ENCODE measurements at places on chromosomes 13 and 19. TPM values are rescaled to one million over a fixed set of nuclear protein-coding genes. Genes with fewer than 3 reads are reported as not detected.

DNA sequence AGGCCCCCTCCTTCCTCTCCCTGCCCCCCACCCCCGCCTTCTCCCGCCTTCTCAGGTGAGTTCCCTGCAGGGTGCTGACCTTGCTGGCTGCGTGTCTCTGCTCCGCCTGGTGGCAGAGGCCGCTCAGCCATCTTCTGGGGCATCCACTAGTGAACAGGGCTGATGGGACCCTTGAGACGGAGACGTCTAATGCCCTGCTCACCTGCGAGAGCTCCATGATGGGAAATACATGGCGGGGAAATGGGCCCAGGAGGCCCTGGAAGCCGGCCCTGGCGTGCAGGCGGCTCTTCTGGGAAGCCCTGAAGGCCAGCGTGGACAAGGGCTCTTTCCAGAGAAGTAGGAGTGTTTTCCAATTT, 15.2 kb upstream of the F7 start:
- DNase-seq = no peak

DNA sequence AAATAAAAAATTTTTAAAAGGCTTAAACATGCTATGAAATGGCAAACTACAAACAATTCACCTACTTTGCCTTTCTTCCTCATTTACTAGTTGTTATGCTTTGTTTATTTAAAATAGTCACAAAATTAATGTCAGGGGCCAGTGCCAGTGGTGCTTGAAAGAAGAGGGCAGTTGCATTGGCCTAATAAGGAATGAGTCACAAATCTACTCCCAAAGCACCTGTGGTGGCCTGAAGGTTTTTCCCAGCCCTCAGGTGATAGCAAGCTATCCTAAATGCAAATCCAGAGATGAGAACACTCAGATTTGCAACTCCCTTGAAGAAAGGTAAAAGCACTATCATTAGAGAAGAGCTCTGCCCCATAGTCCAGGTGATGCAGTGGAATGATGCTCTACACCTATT, 103.6 kb downstream of the MBNL2 start:
- no peak for DNase-seq

DNA sequence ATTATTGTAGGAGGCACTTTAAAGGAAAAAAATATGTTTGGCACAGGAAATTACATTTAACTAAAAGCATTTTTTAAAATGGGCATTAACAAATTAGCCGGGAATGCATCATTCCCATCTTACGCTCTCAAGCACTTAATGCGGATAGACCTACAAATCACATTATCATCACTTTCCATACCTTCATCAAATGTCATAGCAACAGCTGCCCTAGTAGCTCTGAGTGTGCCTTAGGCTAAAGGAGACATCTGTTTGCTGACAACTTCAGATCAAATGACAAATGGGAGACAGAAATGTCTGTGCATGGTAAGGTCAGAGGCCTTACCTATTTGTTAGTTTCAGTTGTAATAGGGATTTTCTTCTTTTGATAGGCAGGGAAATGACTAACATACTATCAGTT, 773.2 kb upstream of the SLC10A2 start:
- DNase-seq = no peak

DNA sequence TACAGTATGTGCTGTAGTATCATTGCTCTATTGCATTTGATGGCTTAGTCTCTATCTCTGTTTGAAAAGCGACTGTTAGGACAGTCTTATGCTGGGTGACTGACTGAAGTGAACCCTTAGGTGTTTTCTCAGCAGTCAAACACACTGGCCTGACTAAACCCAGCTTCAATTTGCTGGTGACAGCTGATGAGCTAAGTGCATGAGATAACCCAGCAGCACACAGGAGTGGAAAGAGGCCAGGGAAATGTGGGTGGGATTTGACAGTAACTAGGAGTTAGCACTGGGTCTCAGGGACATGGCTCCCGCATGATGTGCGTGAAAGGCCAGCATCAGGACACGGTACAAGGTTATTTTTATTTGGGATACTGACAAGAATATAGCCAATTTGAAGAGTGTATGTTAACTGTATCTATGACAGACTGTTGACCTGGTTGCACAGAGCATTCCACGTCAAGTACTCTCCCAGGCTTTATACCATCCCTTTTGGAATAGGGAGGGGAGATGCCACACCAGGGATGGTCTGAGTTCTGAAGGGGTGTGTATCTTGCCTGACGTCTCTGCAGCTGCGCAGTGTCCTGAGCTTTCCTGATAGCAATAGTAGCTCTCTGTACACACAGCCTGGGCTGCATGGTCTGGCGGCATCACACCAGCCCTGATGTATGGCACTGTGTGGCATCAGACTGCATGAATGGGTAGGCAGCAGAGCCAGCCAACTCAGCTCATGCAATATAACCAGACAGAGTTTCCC, 144.8 kb downstream of the FLT1 start:
- DNase-seq = no peak

DNA sequence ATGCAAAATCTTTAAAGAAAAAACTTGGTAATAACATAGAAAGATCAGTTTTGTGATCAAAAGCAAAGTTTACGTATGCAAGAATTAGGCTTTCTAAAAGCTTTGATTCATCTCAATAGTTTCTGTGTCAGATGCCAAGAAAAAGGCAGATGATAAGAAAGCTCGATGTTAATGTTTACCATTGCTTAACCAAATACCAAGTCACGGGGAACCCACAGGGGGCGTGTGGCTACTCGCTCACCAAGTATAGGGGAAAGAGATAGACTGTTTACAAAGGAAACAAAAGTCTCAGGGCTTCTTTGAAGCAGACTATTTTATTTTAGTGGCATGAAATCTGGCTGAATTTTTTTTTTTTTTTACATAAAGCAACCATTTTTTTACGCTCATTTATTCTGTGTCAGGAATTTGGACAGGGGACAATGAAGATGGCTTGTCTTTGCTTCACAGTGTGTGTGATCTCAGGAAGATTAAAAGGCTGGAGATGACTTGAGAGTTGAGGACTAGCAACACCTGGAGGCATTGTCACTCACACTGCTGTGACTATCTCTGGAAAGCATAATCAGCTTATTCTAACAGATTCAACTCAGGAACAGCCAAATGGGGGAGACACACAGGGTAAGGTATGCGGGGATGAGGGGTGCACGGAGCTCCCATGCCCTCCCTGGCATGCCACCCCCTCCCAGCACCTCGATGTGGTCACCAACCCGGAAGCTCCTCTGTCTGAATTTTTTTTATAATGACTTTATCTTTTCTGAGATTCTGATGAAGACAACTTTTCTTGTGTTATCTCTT, 24.9 kb downstream of the RCBTB1 start:
- DNase-seq = no peak

DNA sequence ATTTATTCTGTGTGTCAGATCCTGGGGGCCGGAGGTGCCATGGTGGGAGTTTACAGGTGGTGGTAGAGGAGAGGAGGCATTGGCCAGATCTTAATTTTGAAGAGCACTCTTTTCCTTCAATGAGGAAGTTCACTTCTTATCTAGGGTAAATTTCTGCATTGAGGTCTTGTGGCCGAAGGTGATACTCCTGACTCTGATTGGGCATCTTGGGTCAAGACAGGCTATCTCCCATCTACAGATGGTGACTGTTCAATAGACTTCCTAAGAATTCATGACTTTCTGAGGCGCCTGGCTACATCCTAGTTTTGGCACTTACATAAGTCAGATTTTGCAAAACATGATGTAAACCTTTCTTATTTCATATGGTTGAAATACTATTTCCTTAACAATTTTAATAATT, 135.2 kb downstream of the SUCLA2 start:
- no peak for DNase-seq

DNA sequence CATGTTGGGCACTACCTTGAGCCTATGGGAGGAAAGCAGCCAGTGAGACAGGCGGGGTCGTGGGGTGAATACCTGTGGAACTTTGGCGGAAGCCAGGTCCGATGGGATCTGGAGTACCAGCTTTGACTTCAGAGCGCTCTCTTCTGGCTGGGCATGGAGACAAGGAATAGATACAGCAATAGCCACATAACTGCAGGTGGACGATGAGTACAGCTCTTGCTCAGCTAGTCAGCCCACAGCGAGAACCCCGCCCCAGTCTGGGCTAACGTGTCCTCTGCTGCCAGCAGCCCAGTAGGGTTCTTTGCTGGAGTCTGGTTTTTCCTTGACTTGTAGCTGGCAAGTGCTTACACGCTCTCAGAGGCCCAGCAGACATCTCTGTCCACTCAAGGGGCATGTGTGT, 83.4 kb downstream of the SIPA1L3 start:
- DNase-seq = no peak

DNA sequence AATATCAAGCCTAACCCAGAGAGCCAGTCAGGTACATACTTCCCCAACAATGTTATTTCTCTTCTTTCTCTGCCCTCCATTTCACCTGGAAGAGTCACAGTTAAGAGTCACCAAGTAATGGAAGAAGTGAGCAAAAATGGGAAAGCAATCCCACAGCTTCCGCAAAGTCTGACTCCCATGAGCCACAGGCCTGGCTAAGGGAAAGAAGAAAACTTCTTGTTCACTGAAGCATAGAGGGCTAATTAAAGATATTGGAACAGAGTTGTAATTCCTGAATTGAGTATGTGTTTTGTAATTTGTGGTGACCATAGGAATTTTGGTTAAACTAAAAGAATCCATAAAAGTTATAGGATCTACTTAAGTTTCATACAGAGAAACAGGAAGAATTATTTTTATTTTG, 830.9 kb upstream of the PCDH20 start:
- no peak for DNase-seq

- DNase-seq = no peak
These were observed 21.9 kb downstream of the ZSWIM4 start for GRCh38 chr19:13817018-13817614.

- DNase-seq = no peak
These were observed 140.7 kb downstream of the KCTD12 start for GRCh38 chr13:76745261-76746200.

GRCh38 chr13:38970380-38971051, 20.1 kb downstream of the STOML3 start:
- DNase-seq = no peak

The SSBP4 gene
- total RNA-seq = 59.4 TPM

The RXFP2 gene
- total RNA-seq = not detected

The SPRYD7 gene
- total RNA-seq = 9.8 TPM

The PLPPR3 gene
- total RNA-seq = not detected

The CBLC gene
- total RNA-seq = not detected

The FFAR2 gene
- not detected for total RNA-seq
